ENCODE measurements at places on chromosomes 12 and 14. TPM values are rescaled to one million over a fixed set of nuclear protein-coding genes. Genes with fewer than 3 reads are reported as not detected.

Gene BEGAIN
- total RNA-seq = 7.2 TPM

Gene TMEM119
- total RNA-seq = 0.09 TPM

Gene OTUB2
- 3.8 TPM for total RNA-seq

Gene TMED10
- 327 TPM for total RNA-seq

Gene SALL2
- 0.96 TPM for total RNA-seq

Gene DCN
- total RNA-seq = not detected

Gene RASSF9
- 0.67 TPM for total RNA-seq

Gene CLEC1B
- not detected for total RNA-seq

Gene DNAJC22
- total RNA-seq = 20.7 TPM

Gene MYO1A
- 0.24 TPM for total RNA-seq

Gene TIGAR
- 38.4 TPM for total RNA-seq

Gene TAMALIN
- 0.53 TPM for total RNA-seq

Gene REC8
- total RNA-seq = 2.6 TPM

Gene ASCL1
- not detected for total RNA-seq

Gene SERPINA3
- total RNA-seq = 11.2 TPM

Gene CLEC7A
- total RNA-seq = not detected

Gene ZFYVE1
- 9.0 TPM for total RNA-seq

Gene FGF6
- total RNA-seq = not detected

Gene PGAM5
- 60.3 TPM for total RNA-seq

Gene KLRD1
- total RNA-seq = not detected

Gene LRRC9
- not detected for total RNA-seq

Gene HVCN1
- total RNA-seq = 0.77 TPM

Gene TRHDE
- total RNA-seq = 0.23 TPM

Gene LRRC10
- total RNA-seq = not detected

Gene SMIM41
- not detected for total RNA-seq

Gene CARMIL3
- total RNA-seq = 0.40 TPM

Gene PRB2
- total RNA-seq = not detected

Gene NUMB
- 34.7 TPM for total RNA-seq
